ENCODE measurements at places on chromosomes 1 and 21.

GRCh38 chr1:92792340-92792782 is 7.5 kb upstream of the EVI5 start:
- no peak for DNase-seq

GRCh38 chr1:28456078-28456477 is 49.8 kb upstream of the RCC1 start:
- DNase-seq: peak; percentile 37

GRCh38 chr1:26237230-26237966 is 3.4 kb downstream of the CEP85 start:
- no peak for DNase-seq

DNA sequence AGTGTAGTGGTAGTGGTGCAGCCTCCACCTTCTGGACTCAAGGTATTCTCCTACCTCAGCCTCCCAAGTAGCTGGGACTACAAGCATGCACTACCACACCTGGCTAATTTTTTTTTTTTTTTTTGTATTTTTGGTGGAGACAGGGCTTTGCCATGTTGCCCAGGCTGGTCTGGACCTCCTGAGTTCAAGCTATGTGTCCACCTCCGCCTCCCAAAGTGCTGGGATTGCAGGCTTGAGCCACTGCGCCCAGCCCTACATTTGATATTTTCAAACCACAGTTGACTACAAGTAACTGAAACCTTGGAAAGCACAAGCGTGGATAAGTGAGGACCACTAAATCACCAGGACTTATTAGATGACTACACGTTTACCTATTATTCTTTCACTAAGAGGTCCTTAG is 10.0 kb upstream of the PDPN start:
- no peak for DNase-seq

- DNase-seq: no peak
These were observed 45.5 kb downstream of the TNNT2 start for GRCh38 chr1:201332021-201332420.

GRCh38 chr1:23168079-23168444 is 594 bp downstream of the LUZP1 start:
- DNase-seq: no peak

GRCh38 chr1:83500987-83501591 is 497.8 kb downstream of the TTLL7 start:
- no peak for DNase-seq

- no peak for DNase-seq
These were observed 96.1 kb upstream of the ZC3H11B start for GRCh38 chr1:219708919-219709543.

DNA sequence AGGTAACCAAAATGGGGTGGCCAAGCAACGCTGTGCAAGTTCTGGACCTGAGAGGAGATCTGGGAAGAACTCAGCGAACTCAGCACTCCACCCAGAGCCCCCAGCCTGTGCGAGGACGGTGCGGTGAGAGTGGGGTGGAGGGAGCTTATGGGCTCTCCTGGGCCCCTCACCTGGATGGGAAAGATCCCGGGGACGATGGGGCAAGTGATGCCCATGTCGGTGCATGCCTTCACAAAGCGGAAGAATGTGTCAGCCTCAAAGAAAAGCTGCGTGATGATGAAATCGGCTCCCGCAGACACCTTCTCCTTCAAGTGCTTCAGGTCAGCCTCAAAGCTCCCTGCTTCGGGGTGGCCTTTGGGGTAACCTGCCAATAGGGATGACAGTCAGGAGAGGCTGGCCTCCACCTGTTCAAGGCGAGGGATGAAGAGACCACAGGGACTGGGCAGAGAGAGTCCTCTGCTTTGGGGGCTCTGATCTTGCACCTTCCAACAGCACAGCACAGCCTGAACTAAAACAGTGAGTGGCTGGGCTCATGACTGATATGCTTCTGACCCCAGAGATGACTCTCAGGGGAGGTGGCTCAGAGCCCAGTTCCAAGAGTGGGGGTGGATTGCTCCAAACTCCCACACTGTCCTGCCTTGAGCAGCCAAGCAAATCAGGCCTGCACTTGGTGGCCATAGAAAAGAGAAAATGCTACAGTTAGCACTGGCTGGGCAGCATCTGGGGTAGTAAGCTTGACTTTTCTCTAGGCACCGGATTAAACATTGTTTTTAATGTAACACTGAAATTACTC is 9.5 kb downstream of the MTHFR start:
- DNase-seq: no peak

GRCh38 chr1:31938184-31938975 is at the start of gene PTP4A2:
PTP4A2 (minus strand) TSS chr1:31938368; CDS start chr1:31919065, 19,303 bp downstream.
- DNase-seq: peak; percentile 91

GRCh38 chr1:107964336-107965109 is 457 bp downstream of the VAV3 start:
- DNase-seq: no peak

- DNase-seq: peak; percentile 34
These were observed 20.4 kb downstream of the ODF2L start for GRCh38 chr1:86375688-86376087.

GRCh38 chr1:82947278-82947677 is 1051.7 kb downstream of the TTLL7 start:
- no peak for DNase-seq

GRCh38 chr1:18989176-18989799 is 32.8 kb upstream of the IFFO2 start:
- no peak for DNase-seq

DNA sequence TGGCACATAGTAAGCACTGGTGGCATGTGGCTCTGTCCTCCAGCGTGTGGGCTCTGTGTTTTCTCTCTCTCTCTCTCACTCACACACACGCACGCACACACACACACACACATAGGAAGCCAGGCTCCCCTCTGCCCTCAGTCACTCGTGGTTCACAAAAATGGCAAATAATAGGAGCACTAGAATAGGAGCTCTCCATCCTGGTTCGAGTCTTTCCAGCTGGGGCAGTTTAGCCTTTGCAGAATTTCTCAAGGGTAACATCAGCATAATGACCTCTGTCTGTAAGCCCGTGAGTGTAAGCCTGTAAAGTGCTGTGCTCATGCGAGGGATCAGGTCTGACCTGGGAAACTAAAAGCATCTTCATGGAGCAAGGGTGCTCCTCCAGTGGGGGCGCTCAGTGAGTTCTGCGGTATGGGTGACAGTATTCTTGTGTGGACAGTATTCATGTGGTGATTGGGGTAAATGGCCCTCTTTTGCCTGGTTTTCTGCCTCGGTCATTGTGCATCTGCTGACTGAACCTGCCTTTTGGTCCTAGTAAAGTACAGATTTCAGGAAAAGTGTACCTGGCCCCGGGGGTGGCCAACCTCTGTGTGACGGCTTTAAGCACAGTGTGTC is 842 bp upstream of the ZC3H12A start:
- no peak for DNase-seq

DNA sequence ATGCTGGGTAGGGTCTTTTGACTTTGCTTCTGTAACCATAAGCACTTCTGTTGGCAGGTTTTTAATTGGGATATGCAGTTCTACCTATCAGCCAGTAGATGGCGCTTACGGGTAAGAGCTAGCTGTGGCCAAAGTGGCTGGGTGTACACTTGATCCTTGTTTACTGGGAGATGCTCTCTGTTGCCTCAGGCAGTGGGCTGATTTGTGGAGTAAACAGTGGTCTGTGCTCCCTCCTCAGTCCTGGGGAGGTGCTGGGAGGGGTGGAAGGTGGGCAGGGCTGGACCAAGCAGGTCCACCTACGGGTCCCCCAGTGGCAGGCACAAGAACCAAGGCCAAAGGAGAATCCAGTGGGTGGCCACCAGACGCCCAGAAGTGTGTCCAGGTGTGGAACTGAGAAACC is 43.4 kb downstream of the RALGPS2 start:
- peak; percentile 24 for DNase-seq

GRCh38 chr21:29368906-29369305 is 70.2 kb downstream of the BACH1 start:
- DNase-seq: no peak

DNA sequence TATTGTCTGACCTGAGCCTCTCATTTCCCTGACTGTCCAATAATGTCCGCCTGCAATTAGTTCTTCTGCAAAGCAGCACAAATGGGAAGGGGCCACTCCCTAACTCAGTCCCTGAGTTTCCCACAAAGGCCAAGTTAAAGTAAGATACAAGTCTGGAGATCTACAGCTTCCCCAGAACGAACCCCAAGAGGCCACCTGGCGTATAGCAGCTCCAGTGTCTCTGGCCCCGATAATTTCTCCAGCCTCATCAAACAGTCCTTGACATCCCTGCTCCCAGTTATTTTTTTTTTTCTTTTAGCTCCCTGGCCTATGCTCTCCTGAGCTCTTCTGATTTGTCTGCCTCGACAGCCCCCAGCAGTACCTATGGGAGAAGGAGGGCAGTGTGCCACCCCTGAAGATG is 8.1 kb upstream of the ACKR1 start:
- DNase-seq: no peak

DNA sequence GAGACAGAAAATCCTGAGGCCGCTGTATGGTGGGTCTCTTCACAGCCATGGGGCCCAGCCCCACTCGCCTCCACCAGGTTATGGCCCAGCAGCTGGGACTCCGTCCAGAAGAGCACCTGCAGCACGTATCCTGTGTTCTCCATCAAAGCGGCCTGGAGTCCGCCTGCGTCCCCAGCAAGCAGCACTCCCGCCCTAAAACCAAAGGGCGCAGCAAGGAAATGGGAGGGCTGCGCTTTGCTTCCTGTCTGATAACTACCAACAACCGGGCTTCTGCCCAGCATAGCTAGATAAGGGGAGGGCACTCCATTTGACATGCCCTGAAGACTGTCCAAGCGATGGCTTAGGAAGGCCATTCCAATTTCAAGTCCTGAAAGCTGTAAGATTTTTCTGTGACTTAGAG is 119.9 kb downstream of the KCNJ15 start:
- DNase-seq: no peak

DNA sequence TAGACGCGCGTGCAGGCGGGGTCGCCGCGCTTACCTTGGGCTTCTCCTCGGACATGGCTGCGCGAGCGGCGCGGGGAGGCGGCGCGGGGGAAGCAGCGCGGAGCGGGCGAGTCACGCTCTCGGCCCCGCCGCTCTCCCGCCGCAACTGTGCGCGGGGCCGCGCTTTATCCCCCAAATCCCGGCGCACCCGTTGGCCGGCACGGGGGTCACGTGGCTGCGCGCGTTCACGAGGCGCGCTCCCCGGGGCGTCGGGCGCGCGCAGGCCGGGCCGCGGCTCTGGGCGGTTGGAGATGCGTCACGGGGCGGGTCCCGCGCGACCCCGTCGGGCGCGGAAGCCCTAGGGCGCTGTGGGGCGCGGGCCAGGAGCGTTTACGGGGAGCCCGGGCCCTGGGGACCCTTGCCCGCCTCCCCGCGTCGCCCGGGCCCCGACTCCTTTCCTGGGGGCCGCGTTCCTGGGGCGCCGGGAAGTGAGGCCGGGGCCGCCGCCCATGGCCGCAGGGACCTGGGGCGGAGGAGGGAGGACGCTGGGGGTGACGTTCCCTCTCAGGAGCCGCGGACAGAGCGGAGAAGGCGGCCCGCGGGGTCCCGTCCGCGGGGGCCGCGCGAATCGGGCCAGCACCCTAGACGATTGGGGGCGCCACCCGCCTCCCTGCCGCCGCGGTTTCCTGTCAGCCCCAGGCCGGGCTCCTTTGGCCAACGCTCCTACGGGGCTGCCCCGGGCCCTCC is at the start of gene SUMO3:
SUMO3 (minus strand) TSS at position 149 of the 726 bp plus-strand sequence; CDS start at position 55, 94 bp downstream.
- peak; percentile 66 for DNase-seq

GRCh38 chr1:169128562-169128961 is 22.1 kb downstream of the ATP1B1 start:
- no peak for DNase-seq

DNA sequence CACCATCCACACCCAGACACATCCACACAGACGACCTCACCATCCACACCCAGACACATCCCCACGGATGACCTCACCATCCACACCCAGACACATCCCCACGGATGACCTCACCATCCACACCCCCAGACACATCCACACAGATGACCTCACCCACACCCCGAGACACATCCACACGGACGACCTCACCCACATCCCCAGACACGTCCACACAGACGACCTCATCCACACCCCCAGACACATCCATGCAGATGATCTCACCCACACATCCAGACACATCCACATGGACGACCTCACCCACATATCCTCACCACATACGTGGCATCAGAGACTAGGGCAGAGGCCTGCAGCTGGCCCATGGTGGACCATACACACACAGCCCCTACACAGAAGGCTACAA is 14.7 kb upstream of the FABP3 start:
- DNase-seq: no peak

DNA sequence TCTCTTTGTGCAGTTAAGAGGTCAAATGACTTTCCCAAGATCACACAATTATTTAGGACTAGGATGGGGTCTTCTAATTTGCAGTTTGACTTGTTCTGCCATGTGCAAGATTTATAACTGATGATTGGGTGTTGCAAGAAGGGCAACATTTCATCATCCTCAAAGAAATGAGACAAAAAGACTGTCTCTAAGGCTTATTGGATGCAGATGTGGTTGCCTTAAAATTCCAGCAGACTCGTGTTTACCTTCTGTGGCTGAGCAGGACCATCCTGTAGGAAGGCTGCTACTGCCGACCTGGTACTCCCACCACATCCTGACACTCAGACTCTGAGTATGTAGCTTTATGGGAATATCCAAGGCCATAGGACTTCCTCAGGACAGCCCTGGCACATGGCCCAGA is 99.9 kb upstream of the SGIP1 start:
- DNase-seq: no peak

DNA sequence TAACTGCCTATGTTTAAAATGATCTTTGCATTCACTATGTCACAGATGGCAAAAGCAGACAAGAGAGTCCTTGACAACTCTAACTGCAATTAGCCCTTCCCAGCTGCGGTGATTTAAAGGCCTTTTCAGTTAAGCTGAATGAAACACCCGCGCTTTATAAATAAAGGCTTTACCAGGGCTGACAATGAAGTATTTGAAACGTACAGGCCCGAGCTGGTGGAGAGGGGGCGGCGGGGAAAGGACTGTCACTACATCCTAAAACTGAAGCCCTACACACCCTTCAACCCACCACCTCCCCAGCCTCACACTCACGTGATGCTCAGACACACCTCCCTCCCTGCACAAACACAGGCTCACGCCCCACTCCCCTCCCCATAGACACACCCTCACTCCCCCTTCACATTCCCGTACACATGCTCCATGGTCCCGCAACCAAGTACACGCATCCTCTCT is 45.5 kb downstream of the GRIK3 start:
- DNase-seq: peak; percentile 8

DNA sequence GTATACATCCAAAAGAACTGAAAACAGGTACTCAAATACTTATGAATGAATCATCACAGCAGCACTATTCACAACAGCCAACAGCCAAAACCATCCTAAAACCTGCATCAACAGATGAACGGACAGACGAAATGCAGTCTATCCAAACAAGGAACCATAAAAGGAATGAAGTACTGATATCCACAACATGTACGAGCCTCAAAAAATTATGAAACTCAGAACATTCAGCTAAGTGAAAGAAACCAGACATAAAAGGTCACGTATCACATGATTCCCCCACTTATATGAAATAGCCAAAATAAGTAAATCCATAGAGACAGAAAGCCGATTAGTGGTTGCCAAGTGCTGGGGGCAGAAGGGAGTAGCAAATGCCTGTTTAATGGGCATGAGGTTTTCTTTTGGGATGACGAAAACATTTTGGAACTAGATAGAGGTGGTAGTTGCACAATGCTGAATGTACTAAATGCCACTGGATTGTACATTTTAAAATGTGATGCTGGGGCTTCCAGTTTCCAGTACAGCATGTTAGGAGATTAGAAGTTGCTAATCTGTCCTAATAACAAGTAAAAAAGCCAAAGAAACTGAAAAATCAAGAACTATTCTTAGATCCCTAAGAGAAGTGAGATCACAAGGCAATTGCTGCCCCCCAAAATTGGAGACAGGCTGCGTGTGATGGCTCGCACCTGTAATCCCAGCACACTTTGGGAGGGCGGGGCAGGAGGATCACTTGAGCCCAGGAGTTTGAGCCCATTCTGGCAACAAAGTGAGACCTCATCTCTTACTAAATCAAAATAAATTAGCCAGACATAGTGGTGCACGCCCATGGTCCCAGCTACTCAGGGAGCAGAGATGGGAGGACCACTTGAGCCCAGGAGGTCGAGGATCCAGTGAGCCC is 25.3 kb downstream of the CLSTN1 start:
- DNase-seq: no peak
